ENCODE measurements at places on chromosomes 11 and 22.
A peak's percentile ranks its signal among the peaks of the same experiment; 100 is the strongest.

DNA sequence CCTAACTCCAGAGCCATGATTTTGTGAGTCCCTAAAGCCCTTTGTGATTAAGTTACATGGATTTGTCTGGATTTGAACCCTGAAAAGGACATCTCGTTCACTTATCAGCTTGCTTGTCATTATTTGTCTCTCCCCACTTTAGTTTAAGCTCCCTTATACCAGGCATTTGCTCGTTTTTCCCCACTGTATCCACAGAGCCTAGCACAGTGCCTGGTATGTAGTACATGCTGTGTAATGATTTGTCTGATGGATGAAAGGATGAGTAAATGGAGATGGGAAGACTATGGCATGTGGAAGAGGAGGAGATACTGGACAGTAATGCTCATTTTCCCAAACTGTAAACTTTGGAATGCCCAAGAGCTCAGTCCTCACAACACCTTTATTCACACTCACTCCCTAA lies 9.2 kb upstream of the MCHR1 start:
- DNase-seq, result no peak

DNA sequence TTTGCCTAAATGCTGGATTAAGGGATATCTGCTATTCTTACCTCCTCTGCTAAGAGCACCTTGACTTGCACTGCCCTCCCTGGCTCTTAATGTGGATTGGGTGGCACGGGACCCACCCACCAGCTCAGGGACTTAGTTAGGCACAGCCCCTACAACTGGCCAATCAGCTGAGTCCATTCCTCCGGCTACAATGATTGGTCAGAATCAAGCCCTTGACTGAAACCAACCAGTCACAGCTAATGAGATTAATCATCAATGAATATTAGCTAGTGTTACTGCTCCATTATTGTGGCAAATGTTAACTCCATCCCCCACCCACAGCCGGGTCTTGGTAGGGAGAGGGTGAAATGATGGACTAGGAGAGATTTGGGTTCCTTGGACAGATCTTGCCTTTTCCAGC lies 328.0 kb downstream of the MN1 start:
- DNase-seq, result no peak

- DNase-seq, result peak; percentile 70
These were observed 15.5 kb upstream of the RAC2 start for GRCh38 chr22:37259540-37260029.

DNA sequence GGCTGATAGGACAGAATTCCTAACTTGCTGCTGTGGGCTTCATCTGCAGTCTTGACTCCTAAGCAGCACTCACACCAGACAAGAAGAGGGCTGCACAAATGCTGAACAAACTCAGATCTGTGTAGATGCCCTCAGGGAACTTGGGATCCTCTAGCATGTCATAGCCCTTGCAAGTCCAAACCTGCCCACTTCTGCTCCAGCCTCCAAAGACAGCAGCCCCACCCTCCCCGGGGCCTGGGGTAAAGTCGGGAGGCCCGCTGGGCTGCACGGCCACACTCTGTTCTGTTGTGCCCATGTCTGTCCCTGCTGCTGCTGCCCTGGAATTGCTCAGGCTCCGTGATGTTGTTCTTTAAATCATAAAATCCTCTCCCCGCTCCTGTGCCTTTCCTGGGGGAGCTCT lies 28.3 kb downstream of the DRD2 start:
- DNase-seq, result no peak

DNA sequence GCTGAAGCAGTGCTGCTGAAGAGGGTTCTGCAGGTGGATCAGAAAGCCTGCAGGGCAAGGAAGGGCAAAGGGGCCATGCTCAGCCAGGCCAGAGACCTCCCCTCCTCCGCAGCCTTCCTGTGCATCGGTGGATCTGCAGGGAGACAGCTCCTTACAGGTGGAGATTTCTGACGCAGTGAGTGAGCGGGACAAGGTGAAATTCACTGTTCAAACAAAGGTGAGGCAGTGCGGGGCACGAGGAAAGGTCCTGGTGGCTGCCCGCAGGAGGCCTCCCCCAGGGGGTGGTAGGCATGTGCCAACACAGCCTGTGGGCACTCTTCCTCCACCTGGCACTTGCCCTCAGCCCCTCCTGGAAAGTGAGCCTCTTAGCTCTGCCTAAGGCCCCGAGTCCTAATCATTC lies 8.6 kb downstream of the CFL1 start:
- no peak for DNase-seq

DNA sequence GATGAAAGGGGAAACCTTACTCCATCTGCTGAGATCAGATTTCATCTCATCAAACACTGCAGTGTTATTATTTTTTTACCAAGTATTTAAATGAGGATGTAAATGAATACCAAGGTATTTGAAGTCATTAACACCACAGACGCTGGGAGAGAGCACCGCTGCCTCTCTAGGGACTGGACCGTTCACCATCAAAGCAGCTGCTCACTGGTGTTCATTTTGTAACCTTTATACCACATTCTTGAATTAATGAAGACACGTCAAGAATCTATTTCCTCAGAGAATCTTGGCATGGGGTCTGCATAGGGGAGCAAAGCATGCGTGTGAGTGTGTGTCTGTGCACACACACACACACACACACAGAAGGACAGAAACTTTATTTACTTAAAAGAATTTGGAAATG lies 15.6 kb downstream of the SIAE start:
- DNase-seq, result no peak

DNA sequence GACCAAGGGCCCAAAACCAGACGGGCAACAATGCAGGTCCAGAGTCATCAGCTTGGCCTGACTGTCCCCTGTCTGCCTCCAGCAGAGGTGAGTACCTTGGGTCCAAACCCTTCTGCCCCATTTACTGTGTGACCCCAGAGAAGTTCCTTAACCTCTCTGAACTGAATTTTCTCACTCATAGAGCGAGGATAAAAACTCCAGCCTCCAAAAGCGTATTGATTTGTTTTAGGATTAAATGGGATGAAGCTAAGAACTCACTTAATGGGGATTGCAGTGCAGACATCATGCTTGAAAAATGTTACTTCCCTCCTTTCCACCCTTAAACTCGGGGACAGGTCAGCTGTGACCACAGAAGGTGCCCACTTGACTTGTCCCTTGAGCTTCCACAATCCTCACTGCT lies 22.6 kb downstream of the IGLL1 start:
- no peak for DNase-seq

DNA sequence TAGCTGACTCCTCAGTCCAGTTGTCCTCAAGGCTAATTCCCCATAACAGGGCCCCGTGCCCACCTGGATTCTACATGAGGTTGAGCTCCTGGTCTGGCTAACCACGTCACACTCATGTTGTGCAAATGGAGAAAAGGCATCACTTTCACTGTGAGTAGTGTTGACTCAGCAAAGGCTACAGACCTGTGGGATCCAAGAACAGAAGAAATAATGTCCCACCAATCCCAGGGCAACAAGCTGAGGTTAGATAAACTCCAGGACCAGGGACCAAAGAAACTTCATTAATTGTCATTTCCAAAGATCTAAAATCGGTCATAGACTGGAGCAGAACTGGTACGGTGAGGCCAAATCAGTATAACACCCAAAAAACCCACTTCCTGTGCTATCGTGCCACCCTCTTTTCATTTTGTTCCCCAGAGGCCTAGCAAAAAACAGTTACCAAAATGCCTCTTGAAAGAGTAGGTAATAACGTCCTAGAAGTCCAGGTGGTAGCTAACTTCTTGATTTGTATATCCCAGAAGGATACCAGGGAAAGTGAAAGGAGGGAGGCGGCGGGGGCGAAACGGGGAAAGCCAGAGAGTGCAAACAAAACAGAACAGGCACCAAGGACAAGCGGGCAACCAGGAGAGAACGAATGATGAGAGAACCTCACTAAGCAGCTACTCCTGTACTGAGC lies 1.4 kb downstream of the PCSK7 start:
- no peak for DNase-seq

DNA sequence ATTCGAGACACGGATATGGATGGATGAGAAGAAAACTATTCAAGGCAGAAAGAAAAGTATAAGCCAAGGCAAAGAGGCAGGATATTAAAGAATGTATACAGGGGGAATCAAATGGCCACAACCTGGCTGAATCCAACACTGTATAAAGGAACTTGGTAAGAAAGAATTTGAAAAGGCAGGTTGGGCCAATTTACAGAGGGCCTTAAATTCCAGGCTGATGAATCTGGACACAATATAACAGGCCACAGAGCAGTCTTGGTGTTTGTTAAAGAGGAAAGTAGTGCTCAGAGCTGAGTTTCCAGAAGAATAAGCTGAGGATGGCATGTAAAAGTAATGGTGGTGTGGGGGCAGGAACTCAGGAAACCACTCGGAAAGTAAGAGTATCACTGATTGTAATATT lies 72.3 kb upstream of the POU2AF2 start:
- DNase-seq, result no peak

GRCh38 chr22:25139062-25139461 lies 60.6 kb upstream of the CRYBB3 start:
- DNase-seq, result no peak

- no peak for DNase-seq
These were observed 21.7 kb upstream of the RAPSN start for GRCh38 chr11:47470671-47471070.

GRCh38 chr11:11476971-11477645 lies 124.1 kb upstream of the CSNK2A3 start:
- DNase-seq, result no peak

DNA sequence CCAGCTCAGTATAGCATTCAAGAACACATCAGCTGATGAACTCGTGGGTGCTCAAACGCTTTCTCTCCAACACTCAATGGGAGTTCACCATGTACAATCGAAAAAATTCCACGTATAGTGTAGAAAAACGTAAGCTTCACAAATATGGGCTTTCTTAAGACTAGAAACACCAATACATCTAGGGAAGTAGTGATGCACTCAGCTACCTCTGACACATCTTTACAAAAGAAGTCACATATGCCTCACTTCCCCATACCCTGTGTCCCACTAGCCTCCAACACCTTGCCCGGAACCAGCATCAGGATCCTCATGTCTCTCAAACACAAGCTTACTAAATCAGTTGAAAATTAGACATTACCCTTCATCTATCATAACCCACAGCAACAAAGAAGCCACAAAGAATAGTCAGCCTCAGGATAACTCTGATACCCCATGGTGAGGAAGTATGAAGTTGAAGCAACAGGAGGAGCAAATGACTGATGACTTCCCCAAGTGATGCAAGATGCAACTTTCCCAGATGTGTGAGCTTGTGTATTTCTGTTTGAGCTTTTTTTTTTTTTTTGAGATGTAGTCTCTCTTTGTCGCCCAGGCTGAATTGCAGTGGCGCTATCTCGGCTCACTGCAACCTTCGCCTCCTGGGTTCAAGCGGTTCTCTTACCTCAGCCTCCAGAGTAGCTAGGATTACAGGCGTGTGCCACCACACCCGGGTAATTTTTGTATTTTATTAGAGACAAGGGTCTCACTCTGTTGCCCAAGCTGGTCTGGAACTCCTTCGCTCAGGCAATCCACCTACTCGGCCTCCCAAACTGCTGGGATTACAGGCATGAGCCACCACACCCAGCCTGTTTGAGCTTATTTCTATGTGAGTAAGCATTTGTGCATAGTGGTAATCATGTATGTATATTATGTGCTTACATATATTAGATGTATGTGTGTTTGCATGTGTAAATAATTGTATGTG lies 8.5 kb upstream of the DENND5A start:
- DNase-seq, result peak; percentile 75

- DNase-seq, result no peak
These were observed 1169.3 kb downstream of the LRRC4C start for GRCh38 chr11:40290171-40290631.

- no peak for DNase-seq
These were observed 90.6 kb downstream of the CCDC83 start for GRCh38 chr11:85945788-85946187.

- DNase-seq, result no peak
These were observed 38.2 kb upstream of the UBASH3B start for GRCh38 chr11:122617297-122617696.

DNA sequence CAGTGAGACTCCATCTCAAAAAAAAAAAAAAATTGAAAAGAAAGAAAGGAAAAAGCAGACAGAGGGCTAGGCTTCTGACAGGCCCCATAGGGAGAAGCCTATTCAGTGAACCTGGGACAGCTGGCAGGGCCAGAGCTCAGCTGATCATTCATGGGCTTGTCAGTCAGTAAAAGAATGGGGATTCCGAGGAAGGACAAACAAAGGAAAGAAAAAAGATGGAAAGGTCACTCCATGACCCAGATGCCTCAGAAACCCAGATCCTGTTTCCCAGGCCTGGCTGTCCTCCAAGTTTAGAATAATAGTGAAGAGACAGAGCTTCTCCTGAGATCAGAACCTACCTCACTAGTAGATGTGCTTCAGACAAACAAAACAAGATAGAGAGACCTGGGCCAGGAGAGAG lies 34.3 kb upstream of the ASPHD2 start:
- no peak for DNase-seq

- no peak for DNase-seq
These were observed 38.5 kb upstream of the GNAZ start for GRCh38 chr22:23031786-23032185.

DNA sequence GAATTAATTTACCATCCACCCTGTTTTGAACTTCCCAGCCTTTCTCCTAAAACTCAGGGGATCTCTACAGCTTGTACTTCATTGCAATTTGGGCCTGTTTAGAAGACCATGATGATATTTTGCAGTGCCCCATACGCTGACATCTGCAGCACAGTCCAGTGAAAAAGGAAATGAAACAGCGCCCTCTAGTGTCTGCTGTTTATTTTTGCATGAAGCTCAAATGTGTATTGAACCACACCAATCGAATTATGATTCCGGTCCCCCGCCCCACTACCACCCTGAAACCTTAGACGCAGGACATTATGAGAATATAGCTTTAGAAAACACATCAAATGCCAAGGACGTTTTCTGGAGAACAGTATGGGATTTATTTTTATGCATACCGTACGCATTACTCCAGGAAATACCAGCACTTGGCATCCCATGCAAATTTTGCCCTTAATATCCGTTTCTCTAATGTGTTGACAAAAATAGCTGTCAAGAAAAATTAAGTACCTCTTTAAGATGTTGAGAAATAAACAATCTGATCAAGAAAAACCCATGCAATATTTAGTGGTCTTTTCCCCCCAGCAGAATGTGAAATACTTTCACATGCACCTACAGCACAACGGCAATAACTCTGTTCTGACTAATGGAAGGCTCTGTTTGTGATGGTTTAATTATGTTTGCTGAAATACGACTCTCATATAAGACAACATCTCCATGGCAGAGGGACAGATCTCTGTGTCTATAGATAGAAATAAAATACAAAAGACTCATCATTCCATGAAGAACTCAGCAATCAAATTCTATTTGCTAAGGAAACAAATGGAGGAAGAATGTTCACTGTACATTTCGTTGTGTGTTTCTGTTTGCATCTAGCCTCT lies 93.9 kb downstream of the TECTA start:
- peak; percentile 63 for DNase-seq

DNA sequence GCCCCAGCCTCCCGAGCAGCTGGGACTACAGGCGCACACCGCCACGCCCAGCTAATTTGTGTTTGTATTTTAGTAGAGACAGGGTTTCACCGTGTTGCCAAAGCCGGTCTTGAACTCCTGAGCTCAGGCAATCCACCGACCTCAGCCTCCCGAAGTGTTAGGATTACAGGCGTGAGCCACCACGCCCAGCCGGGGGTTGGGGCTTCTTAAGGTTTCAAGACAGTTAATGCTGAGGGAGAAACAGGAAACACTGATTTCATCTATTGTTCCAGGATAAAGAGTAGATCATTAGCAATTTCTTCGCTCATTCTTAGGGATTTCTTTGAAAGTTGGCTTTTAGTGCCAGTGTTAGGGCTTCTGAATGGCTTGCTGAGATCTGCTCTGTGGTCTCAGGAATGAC lies 21.2 kb upstream of the CLMP start:
- no peak for DNase-seq

- no peak for DNase-seq
These were observed 26.0 kb downstream of the BCL2L13 start for GRCh38 chr22:17664414-17665055.

- no peak for DNase-seq
These were observed 663.0 kb downstream of the KCNA4 start for GRCh38 chr11:29353833-29354232.
